ENCODE measurements at places on chromosomes 2 and 18.

DNA sequence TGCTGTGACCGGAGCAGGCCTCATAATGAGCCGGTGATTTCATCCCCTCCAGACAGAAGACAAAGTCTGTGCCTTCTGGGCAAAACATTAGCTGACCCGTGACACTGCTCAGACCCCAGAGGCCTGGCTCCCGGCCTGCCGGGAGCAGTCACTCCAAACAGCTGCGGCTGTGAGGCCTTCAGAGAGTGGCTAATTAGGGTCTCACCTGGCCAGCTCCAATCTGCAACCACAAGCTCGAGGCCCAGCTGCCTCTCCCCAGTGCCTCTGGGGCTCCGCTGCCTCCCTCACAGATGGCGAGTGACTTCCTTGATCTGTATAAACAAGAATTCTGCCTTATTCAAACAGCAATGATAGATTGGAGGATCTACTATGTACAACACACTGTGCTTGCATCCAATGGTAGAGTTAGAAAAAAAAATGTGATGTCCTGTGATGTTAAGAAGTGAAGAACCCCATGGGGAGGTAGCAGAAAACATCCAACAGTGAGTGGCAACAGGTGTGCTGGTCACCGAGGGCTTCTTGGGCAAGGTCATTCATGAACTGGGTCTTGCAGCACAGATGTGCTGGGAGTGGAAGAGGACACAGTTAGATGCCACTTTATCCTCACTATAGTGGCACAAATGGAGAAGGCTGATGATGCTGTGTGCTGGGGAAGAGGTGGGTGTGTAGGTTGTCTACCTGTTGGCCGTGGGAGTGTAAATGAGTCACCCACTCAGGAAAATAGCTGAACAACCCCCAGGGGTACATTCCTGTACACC lies 98.2 kb upstream of the ASAP2 start:
- DNase-seq: peak; percentile 40

- no peak for DNase-seq
Observed at GRCh38 chr2:37459095-37459981, 114.9 kb downstream of the QPCT start.

DNA sequence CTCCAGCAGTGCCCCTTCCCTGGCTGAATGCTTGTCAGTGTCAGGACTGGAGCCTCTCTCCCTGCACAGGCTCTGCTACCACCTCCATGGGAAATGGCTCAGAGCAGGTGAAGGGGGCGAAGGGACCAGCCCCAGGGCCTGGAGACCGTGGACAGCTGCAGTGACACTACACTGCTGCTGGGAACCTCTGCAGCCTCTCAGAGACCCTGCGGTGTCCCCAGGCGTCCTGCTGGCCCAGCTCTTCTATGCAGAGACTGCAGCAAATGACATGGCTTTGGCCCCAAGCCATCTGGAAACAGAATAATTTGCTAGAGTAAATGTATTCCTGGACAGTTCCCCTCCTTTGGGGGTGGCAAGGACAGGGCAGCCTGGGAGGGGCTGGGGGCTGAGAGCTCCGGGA lies 53.2 kb downstream of the CIB4 start:
- no peak for DNase-seq

GRCh38 chr2:131521961-131522781 lies 5.5 kb upstream of the CCDC74A start:
- DNase-seq: no peak

DNA sequence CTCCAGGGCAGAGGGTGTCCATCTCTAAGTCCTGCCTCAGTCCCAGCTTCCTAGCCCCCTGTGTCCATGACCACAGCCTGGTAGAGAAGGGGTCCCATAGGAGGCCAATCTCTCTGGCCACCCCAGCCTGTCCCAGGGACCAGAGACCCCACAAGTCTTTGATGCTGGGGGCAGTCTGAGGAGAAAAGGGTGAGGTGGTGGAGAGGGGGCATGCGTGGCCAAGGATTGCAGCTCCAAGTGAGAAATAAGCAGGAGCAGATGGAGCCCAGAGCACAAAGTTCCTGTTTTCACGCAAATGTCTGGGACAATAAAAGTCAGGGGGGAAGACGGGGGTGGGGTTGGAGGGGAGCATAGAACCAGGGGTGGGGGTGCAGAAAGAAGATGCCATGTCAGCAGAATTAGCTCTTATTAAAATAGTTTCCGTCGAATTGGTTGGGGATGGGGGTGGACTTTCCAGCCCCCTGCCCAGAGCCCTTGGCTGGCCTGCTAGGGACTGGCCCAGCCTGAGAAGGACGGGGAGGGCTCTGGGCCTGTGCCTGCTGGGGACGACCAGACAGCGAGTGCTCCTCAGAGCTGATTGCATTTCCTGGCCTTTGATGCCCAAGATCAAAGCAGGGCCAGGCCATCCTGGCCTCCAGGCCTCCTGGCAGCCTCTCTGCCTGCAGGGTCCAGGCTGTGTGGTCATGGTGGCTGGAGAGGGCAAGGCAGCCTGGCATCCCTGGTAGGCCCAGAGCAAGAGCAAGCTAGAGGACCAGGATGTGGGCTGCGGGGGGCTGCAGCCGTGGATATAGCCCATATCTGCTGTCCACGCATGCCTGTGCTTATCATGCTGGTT lies 337.1 kb downstream of the DYSF start:
- no peak for DNase-seq

DNA sequence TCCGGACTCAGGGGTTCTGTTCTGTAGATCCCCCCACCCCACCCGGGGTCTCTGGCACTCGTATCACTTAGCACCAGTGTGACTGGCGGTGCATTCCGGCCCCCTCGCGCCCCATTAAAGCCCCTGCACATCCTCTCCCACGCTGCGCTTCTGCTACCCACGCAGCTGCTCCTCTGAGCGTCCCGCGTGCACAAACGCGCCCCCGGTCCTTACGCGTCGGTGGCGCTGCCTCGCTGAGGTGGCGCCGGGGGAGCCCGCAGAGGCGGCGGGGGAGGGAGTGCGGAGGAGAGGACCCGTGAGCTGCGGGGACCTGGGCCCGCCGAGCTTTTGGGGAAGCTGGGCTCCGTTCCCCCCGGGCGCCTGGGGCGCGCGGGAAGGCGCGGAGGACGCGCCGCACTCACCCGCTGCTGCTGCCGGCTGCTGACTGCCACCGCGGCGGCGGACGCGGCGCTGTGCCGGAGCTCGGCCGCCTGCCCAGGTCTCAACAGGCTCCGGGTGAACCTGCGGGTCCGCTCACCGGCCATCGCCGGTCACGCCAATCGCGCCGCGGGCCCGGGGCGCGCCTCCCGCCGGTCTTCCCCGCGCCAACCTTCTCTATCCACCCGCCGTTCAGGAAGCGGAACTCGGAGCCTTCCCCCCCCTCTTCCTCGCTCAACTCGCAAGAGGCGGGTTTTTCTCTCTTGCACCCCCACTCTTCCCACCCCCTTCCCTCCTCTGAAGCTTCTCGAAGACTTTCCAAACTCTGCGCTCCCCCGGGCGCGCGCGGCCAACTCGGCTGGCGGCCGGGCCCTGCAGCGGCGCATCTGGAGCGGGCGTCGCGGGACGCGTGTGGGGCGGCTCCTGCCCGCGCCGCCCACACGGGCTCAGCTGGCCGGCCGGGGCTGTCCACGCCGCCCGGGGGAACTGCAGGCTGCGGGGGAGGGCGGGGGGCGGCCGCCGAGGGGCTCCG lies at the start of gene DOCK10:
Gene DOCK10, minus strand, starts transcription at position 618 of the 949 bp plus-strand sequence. Its CDS starts 94 bp downstream, at position 524.
- DNase-seq: no peak

DNA sequence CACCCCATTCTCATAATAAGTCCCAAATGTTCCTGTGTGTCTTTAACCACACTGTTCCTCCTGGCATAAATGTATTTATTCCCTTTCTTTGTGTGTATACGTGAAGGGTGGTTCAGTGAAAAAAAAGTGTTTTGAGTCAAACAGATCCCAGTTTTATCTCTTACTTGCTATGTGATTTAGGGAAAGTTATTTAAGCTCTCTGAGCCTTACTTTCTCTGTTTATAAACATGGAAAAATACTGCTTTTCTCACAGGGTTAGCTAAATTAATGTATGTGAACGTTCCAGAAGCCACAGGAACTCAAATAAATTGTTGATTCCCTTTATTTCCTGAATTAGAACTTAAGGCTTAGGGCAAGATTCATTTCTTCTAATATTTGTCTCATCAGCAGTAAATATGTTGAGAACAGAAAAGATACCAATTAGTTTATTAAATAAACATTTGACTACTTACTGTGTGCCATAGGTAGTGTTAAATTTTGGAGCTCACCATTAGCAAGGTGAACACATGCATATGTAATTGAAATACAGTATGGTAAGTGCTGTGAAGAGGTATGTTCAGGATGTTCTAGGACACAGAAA lies 33.2 kb downstream of the RALBP1 start:
- no peak for DNase-seq

GRCh38 chr2:241161646-241162281 lies 11.5 kb downstream of the PPP1R7 start:
- no peak for DNase-seq

GRCh38 chr18:76658627-76659026 lies 163.6 kb upstream of the ZNF516 start:
- DNase-seq: no peak

GRCh38 chr2:168723275-168723899 lies 79.0 kb upstream of the NOSTRIN start:
- no peak for DNase-seq

GRCh38 chr18:43775591-43775990 lies 498.3 kb upstream of the SYT4 start:
- DNase-seq: no peak

GRCh38 chr2:108938077-108938710 lies 50.8 kb downstream of the EDAR start:
- no peak for DNase-seq

DNA sequence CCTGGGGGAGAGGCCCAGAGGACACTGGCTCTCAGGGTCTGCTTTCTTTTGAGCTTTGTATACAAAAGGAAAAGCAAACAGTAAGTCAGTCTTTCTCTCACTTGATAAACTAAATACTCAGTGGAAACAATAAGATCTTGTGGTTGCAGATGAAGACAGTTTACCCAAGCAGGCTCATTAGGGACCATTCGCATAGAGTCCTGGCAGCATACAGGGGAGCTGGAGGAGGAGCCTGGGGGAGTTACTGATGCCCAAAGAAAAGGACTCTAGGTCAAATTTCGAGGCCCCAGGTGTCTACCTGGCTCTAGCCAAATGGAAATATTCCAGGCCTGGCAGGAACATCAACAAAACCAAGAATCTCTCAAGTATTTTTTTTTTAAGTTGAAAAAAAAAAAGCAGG lies 225.3 kb downstream of the CNTNAP5 start:
- DNase-seq: no peak

DNA sequence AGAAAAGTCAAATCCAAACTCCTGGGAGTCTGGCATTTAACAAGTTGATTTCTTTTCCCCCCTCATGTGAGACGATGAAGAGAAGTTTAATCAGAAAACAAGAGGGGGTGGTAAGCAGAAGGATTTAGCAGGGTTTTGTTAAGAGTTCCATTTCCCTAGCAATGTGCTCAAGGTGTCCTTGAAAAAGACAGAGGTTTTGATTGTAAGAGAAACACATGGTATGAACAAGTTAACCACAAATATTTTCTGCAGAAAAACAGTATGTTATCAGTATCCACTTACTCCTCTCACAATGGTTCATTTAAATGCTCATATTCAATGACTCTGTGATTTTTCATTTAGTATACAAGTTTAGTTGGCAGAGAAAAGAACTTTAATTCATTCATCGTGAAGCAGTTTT lies 26.8 kb downstream of the LAMA1 start:
- no peak for DNase-seq

- no peak for DNase-seq
Observed at GRCh38 chr2:231996797-231997540, 35.5 kb downstream of the DIS3L2 start.

DNA sequence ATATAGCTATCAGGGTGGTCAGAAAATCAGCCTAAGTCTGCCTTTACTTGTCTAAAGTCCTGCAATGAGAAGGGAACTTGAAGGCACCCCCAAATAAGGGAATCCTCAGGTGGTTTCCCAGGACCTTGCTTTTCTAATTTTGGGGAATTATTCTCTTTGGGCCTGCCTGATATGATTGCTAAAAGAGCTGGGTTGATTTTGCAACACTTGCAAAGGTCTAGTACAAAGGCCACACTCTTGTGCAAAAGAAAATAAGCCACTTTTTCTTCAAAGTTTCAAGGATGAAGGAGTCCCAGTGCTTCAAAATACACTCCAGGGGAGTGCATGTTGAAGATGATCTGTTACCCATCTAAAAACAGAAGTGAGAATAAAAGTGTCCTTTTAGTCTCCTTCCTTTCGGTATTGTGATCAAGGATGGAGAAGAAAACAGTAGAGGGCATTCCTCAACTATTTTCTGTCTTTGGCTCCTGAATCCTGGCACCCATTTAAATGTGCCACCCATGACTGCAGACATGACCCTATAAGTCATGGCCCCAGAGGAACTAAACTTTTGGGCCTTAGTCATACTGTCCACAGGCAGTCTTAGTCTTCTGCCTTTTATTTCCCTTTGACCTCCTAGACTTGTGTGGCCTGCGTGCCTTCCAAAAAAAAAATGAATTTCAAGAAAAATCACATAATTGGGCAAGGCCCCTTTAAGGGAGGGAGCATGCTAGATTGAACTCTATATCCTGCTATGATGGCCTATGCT lies 5.1 kb downstream of the SULT1C3 start:
- no peak for DNase-seq

DNA sequence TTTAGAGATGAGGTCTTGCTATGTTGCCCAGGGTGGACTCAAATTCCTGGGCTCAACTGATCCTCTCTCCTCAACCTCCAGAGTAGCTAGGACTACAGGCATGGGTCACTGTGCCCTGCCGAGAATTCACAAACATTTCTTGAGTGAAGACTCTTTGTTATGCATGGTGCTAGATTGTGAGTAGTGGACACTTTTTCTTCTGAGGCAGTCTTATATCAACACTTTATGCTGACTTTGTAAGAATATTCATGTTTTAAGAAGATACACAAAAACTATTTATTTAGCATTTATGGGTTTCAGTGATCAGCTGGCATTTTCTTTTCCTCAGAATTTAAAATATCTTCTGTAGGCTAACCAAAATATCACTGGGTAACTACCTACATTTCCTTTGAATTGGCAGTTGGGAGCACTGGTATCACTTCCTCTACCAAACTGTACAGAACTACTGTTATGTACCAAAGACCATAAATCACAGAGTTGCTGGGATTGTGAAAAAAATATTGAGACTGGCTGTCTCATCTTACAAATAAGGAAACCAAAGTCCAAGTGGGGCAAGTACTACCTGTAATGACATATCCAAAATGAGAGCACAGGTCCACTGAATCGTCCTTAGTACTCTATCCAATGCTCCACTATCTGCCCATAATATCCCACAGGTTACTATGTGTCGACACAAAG lies 34.0 kb downstream of the DOCK10 start:
- DNase-seq: no peak

DNA sequence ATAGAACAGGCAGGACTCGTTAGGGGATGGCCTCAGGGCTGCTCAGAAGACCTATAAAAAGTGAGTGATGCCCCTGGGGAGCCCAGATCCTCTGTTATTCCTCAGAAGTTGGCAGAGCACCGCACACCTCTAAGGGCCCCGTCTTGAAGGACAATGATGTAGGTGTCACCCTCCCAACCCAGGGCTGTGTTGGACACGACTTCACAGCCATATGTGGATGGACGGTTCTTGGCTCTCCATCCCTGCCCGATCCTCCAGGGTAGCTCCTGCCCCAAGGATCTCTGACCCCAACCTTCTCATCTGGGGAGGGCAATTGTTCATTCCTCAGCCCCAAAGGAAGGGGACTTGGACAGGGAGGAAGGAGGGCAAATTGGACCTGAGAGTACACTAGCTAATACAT lies 246.1 kb downstream of the DYSF start:
- DNase-seq: no peak

Measured in NCI-H774 (cell line).